Activated T-cell treated with anti-CD3 and anti-CD28 coated beads, Interleukin-2, amount 50 U/mL, for 72 hours (primary cell): ENCODE measurements at places on chromosomes 5 and 9. TPM values are rescaled to one million over a fixed set of nuclear protein-coding genes. Genes with fewer than 3 reads are reported as not detected.

LCN1 gene
- not detected for total RNA-seq

FOXD4L5 gene
- total RNA-seq: 0.25 TPM

PCDHGC4 gene
- not detected for total RNA-seq

TAL2 gene
- not detected for total RNA-seq

LHX2 gene
- total RNA-seq: not detected

PKD2L2 gene
- total RNA-seq: 0.74 TPM

GRIA1 gene
- not detected for total RNA-seq

ANKRD18A gene
- total RNA-seq: 6.0 TPM

SYK gene
- total RNA-seq: 0.44 TPM

LVRN gene
- 0.07 TPM for total RNA-seq

IFNB1 gene
- total RNA-seq: 1.6 TPM

PCDHGB5 gene
- total RNA-seq: 0.21 TPM

PDGFRB gene
- 0.34 TPM for total RNA-seq

LECT2 gene
- total RNA-seq: not detected

SPATA31C1 gene
- not detected for total RNA-seq

ZDHHC11B gene
- not detected for total RNA-seq

DDX46 gene
- 93.2 TPM for total RNA-seq

FYB1 gene
- 131 TPM for total RNA-seq

BRINP1 gene
- total RNA-seq: not detected

SLC6A18 gene
- not detected for total RNA-seq

FAT2 gene
- total RNA-seq: not detected

PCDHGC5 gene
- total RNA-seq: not detected

ZBTB26 gene
- total RNA-seq: 11.0 TPM

MAP1B gene
- total RNA-seq: 5.5 TPM

NREP gene
- 16.8 TPM for total RNA-seq

F2RL2 gene
- not detected for total RNA-seq

EPB41L4B gene
- total RNA-seq: 1.6 TPM

TAF11L10 gene
- total RNA-seq: not detected

PCDHGB4 gene
- total RNA-seq: not detected

CCNO gene
- total RNA-seq: not detected

FOXI1 gene
- total RNA-seq: not detected

N4BP3 gene
- total RNA-seq: 5.6 TPM

SLC31A2 gene
- total RNA-seq: 4.2 TPM

JAKMIP2 gene
- 1.2 TPM for total RNA-seq

ENTPD2 gene
- 0.28 TPM for total RNA-seq

DRD1 gene
- not detected for total RNA-seq

ITK gene
- 289 TPM for total RNA-seq

BNC2 gene
- total RNA-seq: 0.32 TPM

PTGS1 gene
- total RNA-seq: 0.58 TPM

COL5A1 gene
- total RNA-seq: not detected

PCDH12 gene
- 0.58 TPM for total RNA-seq

TSSK1B gene
- total RNA-seq: not detected

PLAC8L1 gene
- 1.4 TPM for total RNA-seq

TMEM171 gene
- not detected for total RNA-seq

BRD9 gene
- 50.6 TPM for total RNA-seq

HRCT1 gene
- not detected for total RNA-seq

FSTL4 gene
- not detected for total RNA-seq

IFNA2 gene
- total RNA-seq: not detected

RLN2 gene
- 3.4 TPM for total RNA-seq

FAM153A gene
- total RNA-seq: 6.9 TPM

PSD2 gene
- total RNA-seq: not detected

ZMAT2 gene
- total RNA-seq: 44.9 TPM

SPINK6 gene
- total RNA-seq: not detected

ATP10B gene
- not detected for total RNA-seq

CAMK2A gene
- not detected for total RNA-seq

CDKN2B-AS1 gene
- 1.0 TPM for total RNA-seq
